Fibroblast of lung (primary cell): ENCODE measurements at places on chromosomes 7 and 10.

DNA sequence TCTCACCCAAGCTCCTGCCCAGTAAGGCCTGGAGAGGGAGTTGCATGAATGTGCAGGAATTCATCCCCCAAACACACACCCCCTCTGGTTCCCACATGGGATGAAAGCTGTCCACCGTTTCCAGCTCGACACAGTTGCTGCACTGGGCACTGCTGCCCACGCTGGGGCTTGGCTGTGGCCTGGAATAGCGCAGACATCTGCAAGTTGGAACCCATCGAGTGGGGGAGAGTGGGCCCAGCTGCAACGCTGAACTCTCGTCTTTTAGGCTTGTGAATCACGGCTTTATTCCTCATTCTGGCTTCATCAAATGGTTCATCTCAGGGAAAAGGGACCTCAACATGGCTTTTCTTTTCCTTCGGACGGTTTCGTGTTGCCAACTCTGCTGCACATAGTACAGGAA, 264.7 kb downstream of the DNAJB6 start:
- DNase-seq, result peak; percentile 13

GRCh38 chr7:151009327-151010036, 14.8 kb downstream of the ATG9B start:
- DNase-seq, result no peak

DNA sequence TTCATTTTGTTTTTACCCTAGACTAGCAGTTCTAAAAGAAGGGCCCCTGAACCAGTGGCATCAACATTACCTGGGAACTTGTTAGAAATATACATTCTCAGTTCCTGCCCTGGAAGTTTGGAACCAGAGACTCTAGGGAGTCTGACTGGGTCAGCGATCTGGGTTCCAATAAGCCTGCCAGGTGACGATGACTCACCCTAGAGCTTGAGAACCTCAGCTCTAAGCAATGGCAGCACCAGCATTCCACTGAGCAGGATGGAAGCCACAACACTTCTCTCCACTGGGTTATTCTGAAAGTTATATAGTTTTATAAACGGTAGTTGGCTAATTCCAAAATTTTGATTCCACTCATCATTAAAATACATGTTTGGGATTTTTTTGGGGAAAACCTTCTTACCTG, 97.0 kb upstream of the AMPH start:
- no peak for DNase-seq

DNA sequence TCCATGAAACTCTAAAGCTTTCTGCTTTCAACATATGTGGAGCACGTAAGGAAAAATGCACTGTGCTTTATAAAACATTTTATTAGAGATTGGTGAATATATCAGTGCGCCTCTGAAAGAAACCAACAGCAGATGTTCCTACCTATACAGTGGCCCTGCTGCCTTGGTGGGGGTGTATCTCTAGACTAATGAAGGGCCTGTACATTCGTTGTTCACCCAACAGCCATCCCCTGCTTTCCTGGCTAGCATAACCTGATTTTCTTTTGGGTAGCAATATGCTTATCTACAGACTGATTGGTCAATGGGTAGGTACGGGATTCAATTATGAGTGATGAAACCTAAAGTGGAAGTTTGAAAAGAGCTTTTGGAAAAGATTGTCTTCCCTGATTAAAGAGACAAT, 119.7 kb upstream of the FAM133B start:
- no peak for DNase-seq

- no peak for DNase-seq
Measured at GRCh38 chr10:73884017-73884416, 9.7 kb upstream of the CAMK2G start.

DNA sequence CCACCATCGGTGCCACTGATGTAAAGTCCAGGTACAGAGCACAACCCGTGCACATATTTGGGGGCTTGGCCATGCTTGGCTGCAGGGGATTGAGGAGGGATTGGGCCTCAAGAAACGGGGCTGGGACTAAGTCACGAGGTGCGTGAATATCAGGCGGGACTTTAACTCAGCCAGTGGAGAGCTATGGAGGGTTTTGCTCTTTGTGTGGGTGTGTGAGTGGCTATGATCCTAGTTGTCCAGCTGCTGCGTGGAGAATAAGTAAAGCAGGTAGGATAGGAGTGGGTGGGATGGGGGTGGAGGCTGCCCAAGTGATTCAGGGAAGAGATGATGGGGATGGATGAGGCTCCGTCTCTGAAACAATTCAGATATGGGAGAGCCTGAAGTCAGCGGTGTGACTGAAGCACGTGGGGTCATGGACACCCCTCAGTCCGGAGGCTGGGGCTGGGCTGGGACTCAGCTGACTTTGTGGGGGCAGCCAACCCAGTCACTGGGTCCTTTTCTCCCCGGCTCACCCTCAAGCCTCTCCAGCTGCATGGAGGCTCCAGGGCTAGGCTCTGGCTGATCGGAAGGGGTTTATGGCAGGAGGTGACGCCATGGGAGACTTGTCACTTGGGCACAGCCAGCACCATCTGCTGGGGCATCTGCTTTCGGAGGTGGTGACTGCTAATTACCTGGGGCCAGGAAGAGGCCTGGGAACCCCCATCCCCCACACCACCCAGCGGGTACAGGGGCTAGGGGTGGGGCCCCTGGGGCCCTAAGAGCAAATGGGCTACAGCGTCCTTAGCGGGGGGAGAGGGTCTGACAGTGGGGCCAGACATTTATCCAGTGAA, 1.7 kb upstream of the LFNG start:
- DNase-seq, result no peak

DNA sequence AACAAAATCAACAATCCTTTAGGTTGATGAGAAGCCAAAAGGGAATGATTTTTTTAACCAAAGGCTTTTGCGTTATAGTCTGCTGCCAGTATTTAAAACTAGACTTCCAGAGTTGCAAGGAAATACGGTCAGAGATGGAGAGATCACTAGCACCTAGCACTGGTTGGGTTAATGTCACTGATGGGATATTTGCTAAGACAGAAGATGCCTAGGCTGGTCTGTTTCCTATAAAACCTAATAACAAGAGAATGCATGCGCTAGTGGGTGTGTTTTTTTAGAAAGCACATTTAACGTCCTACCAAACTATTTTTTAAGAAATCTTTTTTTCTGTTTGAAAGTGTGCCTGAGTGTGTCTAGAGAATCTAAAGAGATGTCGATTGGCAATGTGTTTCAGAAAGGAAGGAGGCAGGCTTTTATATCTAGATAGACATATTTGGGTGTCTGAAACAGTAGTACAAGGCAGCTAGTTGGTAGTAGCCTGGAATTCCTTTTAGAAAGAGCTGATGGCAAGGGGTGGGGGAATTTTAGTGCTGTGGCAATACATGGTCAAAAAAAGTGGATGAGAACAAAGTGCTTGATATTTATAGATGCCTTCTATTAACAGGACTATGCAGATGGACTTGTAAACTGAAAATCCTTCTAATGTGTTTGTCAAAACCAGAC, 863 bp downstream of the CALD1 start:
- DNase-seq, result no peak

DNA sequence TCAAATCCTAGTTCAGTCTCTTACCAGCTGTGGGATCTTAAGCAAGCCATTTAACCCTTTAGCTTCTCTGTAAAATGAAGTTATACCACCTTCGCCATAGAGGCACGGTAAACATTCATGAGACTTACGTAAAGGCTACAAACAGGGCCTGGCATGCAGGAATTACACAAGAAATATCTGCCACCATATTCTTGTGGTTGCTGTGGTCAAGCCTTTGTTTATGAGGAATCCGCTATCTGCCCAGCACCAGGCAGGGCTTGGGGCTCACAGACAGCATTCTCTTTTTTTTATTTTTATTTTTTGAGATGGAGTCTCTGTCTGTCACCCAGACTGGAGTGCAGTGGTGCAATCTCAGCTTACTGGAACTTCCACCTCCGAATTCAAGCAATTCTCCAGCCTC, 9.9 kb downstream of the AIFM2 start:
- peak; percentile 8 for DNase-seq

DNA sequence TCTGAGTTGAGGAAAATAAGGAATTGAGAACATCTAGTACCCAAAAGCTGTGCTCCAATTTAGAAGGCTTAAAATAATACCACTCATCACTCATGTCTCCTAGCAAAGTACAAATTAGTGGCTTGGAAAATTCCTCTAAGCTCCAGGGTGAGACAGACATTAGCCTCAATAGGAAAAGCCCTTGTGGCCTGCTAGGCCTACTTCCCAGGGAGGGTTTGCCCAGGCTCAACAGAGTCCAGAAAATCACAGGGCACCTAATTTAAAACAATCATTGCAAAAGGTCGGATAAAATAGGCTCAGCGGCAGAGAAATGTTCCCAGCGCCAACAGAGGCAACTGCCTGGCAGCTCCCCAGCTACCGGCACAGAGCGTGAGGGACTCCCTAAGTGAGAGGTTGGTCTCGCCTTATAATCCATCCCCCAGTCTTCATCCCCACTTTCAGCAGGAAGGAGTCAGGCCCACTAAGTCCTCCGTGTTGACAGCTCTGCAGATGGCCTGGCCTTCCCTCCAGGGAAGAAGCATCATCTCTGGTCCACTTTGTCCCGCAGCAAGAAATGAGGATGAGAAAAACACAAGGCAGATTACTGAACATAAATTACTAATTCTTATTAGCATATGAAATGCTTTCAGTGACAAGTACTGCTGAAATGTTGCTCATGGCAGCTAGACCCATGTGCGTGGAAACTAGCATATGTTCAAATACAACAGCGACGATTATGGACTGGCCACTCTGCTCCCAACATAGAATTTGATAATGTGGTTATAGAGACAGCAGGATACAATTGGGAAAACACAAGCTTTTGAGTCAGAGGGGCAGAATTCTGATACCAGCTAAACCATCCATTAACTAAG, 1177.7 kb upstream of the AUTS2 start:
- no peak for DNase-seq

GRCh38 chr7:81549484-81550016, 220.3 kb downstream of the HGF start:
- no peak for DNase-seq

- DNase-seq, result no peak
Measured at GRCh38 chr7:101823596-101823995, 6.2 kb downstream of the CUX1 start.

DNA sequence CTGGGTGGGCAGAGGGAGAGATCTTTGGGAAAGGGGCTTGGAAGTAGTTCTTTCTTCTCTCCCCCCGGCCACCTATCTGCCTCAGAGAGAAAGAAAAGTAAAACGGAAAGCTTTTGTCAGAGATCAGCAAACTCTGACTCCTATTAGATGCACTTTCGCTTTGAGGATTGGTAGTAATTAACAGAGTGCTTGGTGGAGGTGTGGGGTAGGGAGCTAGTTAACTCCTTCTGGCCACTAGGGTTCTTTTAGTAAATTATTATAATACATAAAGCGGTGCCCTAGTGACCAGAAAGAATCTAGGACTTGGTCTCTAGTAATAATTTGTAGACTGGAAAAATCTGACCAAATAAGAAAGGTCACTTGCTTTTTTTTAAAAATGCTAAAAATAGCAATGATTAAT, 54.6 kb downstream of the CPVL start:
- DNase-seq, result peak; percentile 48

- DNase-seq, result no peak
Measured at GRCh38 chr7:69438584-69439412, 159.5 kb upstream of the AUTS2 start.

DNA sequence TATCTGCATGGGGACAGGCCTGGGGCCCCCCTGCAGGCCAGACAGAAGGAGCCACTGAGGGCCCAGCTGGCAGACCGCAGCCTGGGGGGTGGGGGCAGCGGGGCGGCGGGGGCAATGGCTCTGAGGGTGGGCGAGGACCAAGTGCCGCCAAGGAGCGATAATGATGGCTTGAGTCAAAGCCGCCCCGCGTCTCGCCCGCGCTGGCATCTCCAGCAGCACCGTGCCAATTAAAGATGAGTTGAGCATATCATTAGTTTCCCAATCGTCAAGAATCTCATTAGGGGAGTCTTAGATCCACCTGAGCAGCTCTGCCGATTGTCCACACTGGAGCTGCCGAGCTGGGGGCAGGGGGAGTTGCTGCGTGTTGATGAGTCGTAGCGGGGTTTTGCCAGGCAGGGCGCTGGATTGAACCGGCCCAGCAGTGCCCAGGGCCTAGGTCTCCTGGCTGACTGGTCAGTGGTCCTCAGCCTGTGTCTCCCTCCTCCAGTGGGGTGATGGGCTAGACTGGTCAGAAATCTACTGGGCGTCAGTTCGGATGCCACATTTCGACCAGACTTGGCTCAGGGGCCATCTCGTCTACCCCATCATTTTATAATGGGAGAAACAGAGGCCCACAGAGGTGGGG, 41.0 kb upstream of the PSMG3 start:
- peak; percentile 22 for DNase-seq

DNA sequence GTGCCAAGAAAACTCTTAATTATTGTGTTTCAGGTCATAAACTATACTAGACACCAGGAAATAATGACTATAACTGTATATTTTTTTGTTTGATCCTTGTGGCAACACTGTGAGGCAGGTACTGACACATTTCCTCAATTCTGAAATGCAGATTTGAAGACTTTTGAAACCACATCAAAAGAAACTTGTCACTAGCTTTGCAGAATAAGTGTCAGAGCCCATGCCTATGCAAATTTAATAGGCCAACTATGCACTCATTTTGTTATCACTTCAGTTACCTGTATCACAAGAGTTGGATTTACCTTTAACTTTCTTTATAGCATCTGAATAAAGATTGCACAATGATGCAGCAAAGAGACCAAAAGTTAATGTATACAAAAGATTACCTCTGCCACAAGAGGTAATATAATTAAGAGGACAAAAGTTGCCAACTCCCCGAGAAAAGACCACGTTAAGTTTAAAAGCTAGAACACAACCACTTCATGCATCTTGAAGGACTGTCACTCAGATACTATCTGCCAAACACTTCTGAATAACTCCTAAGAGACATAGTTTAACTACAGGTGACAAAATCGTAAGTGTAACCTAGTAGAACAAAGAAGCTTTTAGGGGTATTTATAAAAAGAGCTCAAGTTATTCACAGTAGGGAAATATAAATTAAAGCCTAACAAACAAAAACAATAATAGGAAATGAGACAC, 80.5 kb downstream of the ELAPOR2 start:
- no peak for DNase-seq

DNA sequence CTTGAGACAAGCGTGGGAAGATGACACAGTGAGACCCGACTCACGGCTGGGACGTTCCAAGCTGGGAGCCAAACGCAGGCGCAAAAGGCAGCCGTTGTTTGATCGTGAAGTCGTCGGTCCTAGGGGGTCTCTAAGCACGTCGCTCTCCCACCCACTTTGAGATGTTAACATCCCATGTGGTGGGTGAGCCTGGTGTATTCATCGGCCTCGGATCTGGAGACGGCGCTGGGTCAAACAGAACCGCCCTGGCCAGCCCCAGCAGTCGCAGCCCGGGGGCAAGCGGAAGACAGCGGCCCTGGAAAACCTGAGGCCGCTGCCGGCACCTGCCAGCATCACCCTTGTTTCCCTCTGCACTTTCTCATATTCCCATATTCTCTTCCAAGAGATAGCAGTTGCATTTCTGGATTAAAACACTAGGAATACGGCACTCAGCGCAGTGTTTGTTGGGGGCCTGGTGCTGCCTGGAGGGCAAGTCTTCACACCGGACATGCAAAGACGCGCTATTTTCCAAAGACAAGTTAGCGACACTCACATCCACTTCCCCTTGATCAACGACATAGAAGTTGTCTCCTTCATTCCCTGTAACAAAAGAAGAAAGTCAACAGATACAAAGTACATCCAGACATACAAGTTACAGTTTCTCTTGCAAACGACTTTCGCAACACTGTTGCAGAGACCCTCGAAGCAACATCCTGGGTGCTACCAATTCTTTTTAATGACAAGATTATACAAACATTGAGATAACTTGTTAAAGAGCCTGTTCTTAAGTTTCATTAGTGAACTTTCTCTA, 86.2 kb upstream of the PDGFA start:
- DNase-seq, result no peak

GRCh38 chr10:92242910-92243671, 47.8 kb downstream of the CPEB3 start:
- peak; percentile 69 for DNase-seq
